Mammary epithelial cell (primary cell): ENCODE measurements at places on chromosomes 12 and 14. TPM values are rescaled to one million over a fixed set of nuclear protein-coding genes. Genes with fewer than 3 reads are reported as not detected.
A peak's percentile ranks its signal among the peaks of the same experiment; 100 is the strongest.

GRCh38 chr12:49863946-49864797 is 21.3 kb upstream of the BCDIN3D start:
- DNase-seq = no peak

- peak; percentile 92 for DNase-seq
Observed at GRCh38 chr14:70856851-70857495, 47.7 kb upstream of the MAP3K9 start.

GRCh38 chr12:42428850-42429249 is 102.9 kb downstream of the PPHLN1 start:
- no peak for DNase-seq

DNA sequence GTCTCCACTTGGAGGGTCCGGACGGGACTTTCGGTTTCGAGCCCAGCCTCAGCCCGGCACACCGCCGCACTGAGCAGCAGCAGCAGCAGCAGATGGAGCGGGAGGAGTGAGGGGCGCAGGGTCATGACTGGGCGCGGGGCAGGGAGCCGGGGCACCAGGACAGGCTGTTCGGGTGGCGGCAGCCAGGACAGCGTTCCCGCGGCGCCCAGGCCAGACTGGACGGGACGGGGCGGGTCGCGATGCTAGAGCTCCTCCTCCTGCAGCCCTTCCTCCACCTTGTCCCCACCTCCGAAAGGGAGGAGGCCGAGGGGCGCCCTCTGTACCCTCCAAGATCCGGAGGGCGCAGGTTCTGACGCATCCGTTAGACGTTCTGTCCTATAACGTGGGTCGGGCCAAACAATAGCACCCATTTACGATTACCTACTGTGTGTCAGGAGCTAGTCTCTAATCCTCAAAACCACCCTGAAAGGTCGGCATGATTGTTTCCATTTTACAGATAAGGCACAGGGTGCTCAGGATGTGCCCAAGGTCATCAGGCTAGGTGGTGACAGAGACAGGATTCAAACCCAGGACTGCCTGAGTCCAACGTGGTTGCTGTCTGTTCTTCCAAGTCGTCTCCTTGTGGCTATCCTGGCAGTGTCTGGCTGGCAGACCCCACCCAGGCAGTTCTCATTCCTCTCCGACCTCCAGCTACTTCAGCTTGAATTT is at the start of gene FKBP11:
Gene FKBP11 (minus strand): TSS at position 189 of the 708 bp plus-strand sequence. CDS start 64 bp downstream, at position 125.
- peak; percentile 20 for DNase-seq

Gene MDGA2
- total RNA-seq = not detected in 2 replicates

- no peak for DNase-seq
Observed at GRCh38 chr12:68364328-68364727, 32.2 kb upstream of the MDM1 start.

Gene TROAP
- 18.3 and 34.2 TPM in 2 replicates for total RNA-seq

- peak; percentile 31 for DNase-seq
Observed at GRCh38 chr12:10027311-10027710, 3.2 kb upstream of the CLEC9A start.

Gene SLC10A1
- not detected in 2 replicates for total RNA-seq

DNA sequence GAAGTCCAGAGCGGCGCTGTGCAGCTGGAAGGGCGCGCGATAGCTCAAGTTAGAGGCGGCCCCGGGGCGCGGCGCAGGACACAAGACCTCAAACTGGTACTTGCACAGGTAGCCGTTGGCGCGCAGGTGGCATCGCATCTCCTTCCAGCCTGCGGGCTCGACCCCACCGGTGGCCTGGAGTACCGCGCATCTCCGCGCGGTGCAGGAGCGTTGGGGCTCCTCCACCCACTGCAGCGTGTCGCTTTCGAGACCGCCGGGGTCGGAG is 553 bp downstream of the CLEC14A start:
- no peak for DNase-seq

DNA sequence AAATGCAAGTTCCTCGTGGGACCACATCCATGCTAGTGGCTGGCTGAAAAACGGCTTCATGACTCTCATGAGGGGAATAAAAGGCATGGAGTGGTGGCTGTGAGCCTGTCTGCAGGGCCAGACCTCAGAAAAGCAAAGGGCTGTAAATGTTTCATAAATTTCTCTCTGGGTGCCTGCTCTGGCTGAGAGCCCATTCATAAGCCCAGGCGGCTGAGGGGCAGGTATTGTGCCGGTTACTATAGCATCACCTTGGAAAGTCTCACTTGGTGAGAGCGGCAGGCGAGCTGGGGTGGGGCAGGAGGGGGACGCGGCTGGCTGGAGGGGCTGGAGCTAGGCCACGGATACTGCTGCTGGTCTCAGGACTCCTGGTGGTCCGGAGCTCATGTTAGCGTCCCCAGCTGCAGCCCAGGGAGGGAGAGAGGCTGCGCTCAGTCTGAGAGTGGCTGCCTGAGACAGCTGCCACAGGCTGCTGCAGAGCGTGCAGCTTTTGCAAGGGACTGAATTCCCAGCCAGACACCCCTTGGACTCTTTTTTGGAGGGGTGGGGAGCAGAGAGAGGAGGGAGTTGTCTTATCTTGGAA is at the start of gene SLC17A8:
Gene SLC17A8 (plus strand): TSS at position 431 of the 580 bp plus-strand sequence. CDS start 318 bp downstream, outside the sequence.
- no peak for DNase-seq

GRCh38 chr12:72053604-72054003 is 115.0 kb downstream of the TPH2 start:
- no peak for DNase-seq

GRCh38 chr14:100894416-100894815 is 9.1 kb downstream of the RTL1 start:
- DNase-seq = no peak

Gene PLBD2
- total RNA-seq = 42.8 TPM

Gene LALBA
- not detected for total RNA-seq

GRCh38 chr12:10634427-10634826 is 21.0 kb upstream of the MAGOHB start:
- peak; percentile 30 for DNase-seq

GRCh38 chr14:64098120-64098519 is 196.1 kb downstream of the ESR2 start:
- no peak for DNase-seq

DNA sequence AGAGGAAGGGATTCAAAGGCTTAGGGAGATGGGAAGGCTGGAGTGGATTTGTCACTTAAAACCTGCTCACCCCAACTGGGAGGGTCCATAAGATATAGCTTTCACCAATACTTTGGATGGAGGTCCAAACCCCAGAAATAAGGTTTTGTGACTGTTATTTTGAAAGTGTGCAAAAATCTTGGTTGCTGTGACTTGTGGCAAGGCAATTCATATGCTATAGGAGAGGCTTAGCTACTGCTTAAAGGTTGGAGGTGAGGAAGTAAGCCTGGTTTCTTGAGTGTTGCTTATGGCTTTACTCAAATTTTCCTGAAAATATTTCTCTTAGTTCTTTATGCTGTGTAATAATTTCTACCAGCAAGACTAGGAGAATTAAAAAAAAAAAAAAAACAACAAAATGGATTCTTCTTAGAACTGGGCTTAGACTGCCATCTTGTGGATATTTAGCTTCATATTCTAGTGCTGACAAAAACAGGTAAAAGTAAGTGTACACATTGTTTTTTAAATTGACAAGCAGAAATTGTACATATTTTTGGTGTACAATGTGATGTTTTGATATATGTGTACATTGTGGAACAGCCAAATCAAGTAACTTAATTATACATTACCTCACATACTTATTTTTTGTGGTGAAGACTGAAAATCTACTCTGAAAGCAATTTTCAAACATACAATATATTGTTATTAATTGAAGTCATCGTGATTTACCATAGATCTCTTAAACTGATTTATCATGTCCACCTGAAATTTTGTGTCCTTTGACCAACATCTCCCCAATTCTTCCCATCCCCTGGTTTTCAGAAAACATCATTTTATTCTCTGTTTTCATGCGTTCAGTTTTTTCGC is 23.0 kb downstream of the PDE6H start:
- DNase-seq = peak; percentile 29

Gene NANOG
- total RNA-seq = 0.24 TPM in 1 of 2 replicates, not detected in the other

DNA sequence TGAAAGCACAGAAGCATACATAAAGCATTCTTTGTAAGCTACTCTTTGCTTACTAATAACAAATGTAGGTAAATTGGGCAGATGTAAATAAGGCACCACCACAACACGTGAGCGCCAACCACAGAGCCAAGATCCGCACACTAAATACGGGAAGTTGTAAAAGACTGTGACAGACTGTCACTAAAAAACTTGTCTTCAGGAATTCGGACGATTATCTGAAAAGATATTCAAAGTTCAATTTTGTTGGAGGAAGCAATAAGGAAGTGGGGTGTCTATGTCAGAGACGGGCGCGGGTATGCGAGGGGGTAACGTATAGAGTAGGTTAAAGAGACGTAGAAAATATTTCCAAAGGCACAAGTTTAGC is 1.5 kb upstream of the HSP90B1 start:
- no peak for DNase-seq

DNA sequence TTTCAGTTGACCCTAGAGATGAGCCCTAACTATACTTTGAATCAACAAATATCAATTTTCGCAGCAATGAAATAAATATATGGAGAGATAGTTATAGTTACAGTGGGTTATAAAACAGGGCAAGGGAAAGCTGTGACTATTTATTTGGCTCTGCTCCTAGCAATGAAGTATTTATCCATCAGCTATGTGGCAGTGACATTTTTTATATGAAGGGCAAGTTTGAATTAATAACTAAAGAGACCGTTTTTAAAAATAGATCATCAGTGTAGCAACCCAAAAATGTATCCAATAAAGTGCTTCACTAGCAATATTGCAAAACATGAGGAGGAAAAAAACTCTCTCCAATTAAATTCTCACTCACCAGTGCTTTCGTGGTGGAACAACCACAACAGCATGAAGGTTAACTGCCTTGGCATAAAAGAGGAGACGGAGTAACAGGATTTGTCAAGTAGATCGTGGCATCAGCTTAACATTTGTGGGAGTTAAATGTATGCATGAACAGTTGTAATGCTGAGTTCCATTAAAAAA is 58.1 kb upstream of the NUDT4 start:
- DNase-seq = no peak

Gene ZDHHC22
- total RNA-seq = not detected

- peak; percentile 99 for DNase-seq
Observed at GRCh38 chr12:62724947-62725451, 210.0 kb downstream of the PPM1H start.

- peak; percentile 58 for DNase-seq
Observed at GRCh38 chr12:15037091-15037687, 64.3 kb downstream of the PDE6H start.

DNA sequence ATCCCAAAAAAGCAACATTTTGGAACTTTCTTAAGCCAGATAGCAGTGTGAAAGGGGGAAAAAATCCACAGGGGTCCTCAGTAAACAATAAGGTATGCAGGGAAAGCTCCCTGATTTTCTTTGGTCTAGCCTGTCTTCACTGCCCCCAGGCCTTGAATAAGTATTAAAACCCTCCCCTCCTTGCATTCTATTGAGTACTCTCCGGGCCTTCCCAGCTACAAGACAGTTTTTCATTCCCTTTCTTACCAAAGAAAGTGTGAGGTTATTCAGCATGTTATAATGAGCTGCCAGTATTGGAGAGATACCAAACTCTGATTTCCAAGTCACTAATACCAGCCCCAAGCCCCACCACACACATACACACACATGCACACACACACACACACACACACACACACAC is 59.8 kb upstream of the KIF21A start:
- no peak for DNase-seq

DNA sequence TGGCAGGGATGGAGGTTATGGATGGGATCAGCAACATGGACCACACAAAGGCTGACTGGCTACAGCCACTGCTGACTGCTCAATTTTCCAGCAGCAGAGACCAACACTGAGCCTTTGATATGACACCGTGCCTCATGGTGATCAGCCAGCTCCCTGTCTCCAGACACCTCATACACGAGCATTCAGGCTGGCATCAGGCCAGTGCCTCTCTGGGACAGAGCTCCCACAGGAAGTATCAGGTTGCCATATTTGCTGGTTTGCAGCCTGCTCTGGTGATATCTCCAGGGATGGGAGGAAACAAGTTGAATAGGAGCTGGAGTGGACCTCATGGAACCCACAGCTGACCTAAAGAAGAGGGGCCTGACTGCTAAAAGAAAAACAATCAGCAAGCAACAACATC is 471.2 kb upstream of the ATXN7L3B start:
- no peak for DNase-seq
